HFFc6 (cell line): ENCODE measurements at places on chromosomes 4 and X. TPM values are rescaled to one million over a fixed set of nuclear protein-coding genes. Genes with fewer than 3 reads are reported as not detected.

DNA sequence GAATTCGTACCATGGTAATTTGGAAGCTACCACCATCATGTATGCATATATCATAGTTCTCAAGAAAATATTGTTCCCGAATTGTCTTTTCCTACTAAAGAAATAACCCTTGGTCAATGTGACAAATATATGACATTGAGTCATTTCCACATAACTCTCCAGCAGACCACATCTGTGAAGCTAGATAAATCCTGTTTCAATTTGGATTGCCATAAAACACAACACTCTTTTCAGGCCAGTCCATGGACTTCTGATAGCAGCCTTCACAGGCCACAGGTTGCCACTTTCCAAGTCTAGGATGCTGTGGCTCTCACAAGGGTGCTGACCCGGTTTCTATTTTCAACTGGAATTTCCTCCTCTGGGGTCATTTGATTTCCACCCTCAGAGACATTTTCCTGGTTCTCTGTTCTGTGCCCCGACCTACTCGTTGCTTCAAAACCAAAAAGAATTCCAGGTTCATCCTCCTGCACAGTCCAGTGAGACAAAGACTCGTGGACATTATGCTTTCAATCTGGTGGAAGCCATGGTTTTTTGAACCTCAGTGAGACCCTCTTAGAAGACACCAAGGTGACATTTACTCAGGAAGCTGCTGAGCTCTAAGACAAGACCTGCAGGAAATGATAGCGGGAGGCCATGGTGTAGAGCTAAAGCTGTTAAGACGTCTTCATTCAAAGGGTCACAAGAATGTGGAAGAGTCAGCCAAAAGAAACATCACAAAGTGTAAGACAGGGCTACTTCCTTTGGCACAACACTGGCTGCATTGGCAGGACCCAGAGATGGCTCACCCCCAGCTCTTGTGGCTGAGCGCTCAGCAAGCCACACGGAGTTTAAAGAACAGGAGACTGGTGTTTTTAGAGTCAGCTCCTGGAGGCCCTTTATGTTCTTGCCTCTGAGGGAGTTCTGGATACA, 119.8 kb downstream of the AMELX start:
- no peak for DNase-seq

DNA sequence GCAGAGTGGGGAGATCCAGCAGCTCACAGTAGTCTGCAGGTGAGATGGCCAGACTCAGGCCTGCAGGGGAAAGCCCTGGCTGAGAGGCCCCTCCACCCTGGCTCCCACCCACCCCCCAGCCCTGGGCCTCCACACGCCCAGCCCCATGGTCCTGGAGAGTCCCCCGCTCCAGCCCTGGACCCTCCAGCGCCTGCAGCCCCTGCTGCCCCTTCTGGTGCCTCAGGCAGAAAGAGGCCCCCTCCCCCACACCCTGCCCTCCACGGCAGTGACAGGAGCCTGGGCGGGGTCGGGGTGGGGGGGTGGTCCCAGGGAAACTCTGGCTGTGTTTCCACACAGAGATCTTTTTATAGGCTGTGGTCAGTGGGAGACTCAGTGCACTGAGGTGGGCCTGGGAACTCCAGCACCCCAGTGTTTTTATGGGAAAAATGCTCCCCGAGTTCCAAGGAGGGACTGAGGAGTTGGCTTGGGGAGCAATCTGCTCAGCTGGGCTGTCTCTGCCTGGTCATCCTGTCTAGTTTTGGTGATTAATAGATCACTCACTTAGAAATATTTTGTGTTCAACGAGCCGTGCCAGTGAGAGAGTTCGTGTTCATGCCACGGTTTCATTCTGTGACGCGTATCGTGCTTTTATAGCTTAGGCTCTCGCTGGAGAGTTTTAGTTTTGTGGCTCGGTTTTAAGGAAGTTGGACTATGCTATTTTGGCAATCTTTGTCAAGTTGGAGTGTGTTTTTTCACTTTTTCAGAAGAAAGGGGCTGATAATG, 53.1 kb upstream of the HGFAC start:
- DNase-seq: peak; percentile 84

DNA sequence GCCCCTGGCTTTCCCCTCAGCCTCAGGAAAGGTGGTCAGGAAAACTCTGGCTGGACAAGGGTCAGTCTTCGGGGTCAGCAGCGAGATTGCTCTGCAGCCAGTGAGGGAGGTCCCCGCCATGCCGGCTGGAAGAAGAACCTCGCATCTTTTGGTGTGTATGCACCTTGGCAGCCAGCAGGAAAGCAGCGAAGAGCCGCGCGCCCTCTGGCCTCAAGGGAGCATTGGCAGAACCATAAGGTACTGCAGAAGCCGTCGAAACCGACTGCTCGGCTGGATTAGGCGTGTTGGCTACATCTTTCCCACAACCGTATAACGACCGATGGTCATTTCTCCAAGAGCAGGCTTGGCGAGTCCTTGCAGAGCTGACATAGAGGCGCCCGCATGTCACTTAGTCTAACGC, 48.3 kb downstream of the GPR143 start:
- no peak for DNase-seq

DNA sequence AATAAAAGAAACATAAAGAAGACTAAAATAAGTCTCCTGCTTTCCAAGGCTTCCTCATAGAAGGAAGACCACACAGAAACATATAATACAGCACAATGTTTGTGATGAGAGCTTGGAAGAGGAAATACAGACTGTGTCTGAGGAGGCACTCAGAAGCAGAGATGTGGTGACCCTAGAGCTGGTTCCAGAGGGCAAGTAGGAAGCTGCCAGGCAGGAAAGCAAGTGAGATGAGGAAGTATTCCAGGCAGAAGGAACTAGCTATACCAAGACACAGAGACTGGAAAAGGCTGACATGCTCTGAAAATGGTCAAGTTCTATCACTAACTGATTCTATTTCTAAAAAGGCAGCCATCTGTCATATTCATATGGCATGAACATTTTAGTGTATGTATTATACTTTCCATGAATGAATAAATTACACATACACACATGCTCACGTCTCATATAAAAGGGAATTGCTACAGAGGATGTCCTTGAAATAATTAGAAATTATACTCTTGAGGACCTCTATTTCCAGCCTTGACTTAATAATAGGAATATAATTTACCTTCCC, 16.6 kb upstream of the HSFX2 start:
- DNase-seq: no peak

- no peak for DNase-seq
These were observed 8.4 kb downstream of the TLR10 start for GRCh38 chr4:38774181-38774955.

DNA sequence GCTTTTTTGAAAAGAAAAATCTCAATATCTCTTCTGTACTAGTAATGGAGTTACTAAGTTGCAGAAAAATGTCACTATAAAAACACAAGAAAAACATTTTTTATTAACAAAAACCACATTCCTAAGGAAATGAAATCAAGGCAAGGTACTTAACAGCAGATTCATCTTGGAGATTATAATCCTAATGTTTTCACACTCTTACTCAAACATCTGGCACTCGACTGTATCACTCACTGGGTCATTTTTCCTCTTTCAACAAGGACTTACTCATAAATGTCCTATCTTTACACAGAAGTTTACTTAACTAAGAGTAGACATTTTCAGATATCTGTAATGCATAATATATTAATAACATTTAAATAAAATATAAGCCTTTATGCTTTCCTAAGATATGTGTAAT, 216.6 kb downstream of the NR3C2 start:
- no peak for DNase-seq

GRCh38 chr4:112402098-112402497, 104.9 kb downstream of the ALPK1 start:
- no peak for DNase-seq

The SSX7 gene
- total RNA-seq: not detected in 3 replicates

The SPANXN3 gene
- not detected in 2 replicates for total RNA-seq

The MAP3K15 gene
- total RNA-seq: 0.21 to 0.24 TPM in 2 of 3 replicates, not detected in the other

The NAAA gene
- total RNA-seq: 30.8 to 34.6 TPM (median 33.8 TPM) in 3 replicates

The CNGA1 gene
- not detected in 3 replicates for total RNA-seq

The S100P gene
- not detected in 3 replicates for total RNA-seq
